Ovary (tissue), 10 donors: ENCODE measurements at places on chromosomes 3 and 15.

- no peak for DNase-seq
Observed at GRCh38 chr15:49953421-49953820, 165.6 kb downstream of the ATP8B4 start.

DNA sequence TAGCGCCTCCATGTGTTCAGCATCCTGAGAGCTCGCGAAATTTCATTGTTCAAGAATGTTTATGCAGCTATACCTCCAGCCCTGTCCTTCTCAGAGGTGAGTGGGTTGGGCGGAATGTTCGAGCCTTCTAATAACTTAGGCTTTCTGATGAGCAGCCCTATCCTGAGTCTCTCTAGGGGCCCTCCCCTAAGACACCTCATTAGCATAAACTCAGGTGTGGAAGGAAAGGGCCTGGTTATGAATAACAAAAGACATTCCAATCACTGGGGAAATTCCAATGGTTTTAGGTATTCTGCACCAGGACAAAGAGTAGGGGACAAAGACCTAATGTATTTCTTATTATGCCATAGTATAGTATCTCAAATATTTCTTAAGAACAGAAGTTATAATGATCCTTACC lies 138.1 kb upstream of the PDZRN3 start:
- no peak for DNase-seq

GRCh38 chr3:513301-513700 lies 316.7 kb downstream of the CHL1 start:
- no peak for DNase-seq

DNA sequence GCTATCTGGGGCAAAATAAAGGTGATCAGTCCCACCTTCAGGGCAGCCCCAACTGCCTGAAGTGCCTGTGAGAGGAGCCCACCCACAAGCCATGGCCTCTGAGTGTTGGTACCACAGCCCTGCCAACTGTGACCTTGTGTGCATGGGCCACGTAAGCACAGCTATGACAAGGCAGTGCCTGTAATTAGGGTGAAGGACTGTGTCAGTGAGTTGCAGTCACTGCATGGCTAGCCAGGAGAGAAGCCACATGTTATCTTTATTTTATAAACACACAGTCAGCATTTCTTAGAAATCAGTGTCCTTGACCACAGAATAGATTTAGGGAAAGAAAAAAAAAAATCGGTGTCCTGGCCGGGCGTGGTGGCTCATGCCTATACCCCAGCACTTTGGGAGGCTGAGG lies 24.8 kb downstream of the EXOSC7 start:
- no peak for DNase-seq
